ENCODE measurements at places on chromosomes 5 and 9.
A peak's percentile ranks its signal among the peaks of the same experiment; 100 is the strongest.

DNA sequence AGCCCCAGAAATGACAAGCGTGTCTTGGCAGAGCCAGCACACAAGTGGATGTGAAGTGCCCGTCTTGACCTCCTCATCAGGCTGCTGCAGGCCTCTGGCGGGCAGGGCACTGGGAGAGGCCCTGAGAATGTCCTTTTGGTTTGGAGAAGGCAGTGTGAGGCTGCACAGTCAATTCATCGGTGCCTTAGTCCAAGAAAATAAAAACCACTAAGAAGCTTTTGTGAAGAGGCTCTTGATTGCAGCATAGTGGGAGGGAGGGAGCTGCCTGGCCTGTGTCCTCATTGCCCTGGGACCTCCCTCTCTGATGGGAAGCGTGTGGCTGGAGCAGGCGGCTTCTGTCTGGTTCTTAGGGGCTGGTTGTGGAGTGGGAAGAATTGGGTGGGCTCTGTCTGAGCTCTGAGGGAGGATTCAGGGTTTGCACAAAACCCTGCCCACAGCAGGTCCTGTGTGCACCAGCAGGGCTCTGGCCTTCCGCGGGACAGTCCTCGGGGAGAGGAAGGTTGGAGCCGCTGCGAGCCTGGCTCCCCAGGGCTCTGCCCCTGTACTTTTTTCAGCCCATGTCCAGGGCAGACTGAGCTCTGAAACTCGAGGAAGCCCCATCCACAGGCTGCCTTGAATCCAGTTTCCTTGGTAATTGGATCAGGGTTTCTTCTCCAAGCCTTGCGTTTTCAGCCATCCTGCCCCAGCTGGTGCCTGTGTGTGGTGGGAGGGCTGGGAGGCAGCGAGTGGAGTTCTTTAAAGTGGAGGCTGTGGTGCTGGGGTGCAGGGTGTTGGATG is 1.1 kb downstream of the HRCT1 start:
- DNase-seq, result peak; percentile 93

DNA sequence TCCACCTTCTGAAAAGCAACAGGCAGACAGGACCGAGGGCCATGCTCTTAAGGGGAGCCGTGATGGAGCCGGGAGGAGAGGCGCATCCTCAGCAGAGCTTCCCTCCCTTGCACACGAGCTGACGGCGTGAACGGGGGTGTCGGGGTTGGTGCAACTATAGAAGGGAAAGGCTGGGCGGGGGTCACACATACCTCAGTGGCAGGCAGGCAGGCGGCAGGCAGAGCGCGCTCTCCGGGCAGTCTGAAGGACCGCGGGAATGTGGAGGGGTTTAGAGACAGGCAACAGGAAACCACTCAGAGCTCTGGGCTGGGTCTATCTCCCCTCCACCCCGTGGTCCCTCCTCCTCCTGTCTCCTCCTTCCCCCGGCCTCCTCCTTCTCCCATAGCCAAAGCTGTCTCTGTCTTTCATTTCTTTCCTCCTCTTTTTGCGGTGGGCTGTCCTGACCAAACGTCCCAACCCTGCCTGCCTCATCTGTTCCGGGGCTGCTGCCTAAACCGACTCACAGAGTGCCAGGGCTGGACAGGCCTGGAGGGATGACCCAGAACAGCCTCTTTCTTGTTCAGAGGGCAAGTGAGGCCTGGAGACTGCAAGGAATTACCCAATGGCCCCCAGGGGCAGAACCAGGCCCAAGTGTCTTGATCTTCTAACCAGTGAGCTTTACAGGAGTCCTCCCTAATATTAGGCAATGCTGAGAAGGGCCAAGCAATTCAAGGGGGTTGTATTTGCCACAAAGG is at the start of gene SPARC:
SPARC (minus strand) TSS at position 242 of the 734 bp plus-strand sequence. CDS start 10,727 bp downstream, outside the sequence.
- DNase-seq, result peak; percentile 95

GRCh38 chr5:132464156-132464939 is 26.2 kb downstream of the IRF1 start:
- no peak for DNase-seq

DNA sequence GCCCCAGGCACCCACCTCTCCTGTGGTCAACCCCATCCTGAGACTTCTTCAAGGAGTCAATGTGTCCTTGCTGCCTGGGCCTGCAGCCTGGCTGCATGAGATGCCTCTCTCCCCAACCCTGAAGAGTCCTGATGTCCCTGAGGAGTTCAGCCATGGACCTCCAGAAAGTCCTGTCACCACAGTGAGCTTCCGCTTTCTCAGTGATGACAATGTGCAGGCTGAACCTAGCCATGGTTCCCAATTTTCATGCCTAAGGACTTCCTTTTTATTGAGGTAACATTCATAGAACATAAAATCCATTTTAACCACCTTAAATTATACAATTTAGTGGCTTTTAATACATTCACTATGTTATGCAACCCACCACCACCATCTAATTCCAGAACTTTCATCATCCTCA is 29.1 kb downstream of the DAP start:
- no peak for DNase-seq

GRCh38 chr5:35129921-35130485 is 82.3 kb upstream of the AGXT2 start:
- DNase-seq, result peak; percentile 86

DNA sequence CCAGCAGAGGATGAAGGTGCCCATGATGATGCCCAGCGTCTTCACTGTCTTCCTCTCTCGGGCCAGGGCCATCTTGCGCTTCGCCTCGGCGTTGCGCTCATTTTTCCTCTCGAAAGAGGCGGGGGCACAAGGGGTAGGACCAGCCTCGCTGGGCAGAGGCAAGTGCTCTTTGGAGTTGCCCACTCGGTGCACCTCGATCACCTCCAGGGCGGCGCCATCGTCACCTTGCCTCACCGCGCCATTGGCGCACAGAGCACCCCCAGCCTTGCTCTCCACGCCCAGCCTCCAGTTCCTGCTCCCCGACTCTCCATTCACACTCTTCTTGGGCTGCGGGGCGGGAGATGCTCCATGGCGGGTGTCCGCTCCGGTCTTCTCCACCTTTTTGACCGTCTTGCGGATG is 1.6 kb downstream of the HTR1A start:
- no peak for DNase-seq

- DNase-seq, result no peak
These were observed 63.9 kb downstream of the SERINC5 start for GRCh38 chr5:80191991-80192398.

DNA sequence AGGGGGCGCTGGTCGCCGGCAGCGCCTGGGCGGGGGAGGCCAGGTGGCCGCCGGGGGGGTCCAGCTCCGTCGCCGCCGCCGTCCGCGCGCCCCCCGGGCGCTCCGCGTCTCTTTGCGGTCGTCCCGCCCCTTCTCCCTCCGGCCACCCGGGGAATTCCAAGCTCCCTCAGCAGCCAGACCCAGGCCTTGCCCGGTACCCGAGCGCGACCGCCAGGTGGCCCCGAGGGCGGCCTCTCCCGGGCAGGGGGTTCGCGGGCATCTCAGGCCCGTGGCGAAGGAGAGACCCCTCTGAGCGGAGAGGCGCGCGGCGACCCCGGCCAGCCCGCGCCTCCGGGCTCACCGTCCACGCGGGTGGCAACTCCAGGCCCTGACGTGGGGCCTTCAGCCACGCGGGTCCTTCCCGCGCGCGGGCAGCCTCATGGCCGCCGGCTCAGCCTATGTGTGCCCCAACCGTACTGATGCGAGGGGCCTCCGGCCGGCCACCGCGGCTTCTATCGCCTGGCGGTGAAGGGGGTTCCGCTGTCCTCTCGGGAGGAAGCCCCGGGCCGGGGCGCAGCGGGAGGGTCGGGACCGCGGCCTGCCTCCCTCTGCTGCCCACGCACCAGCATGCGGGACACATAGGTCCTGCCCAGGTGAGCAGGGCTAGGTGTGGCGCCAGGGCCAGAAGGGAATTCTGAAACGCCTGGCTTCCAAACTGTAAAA is 529 bp upstream of the NRARP start:
- peak; percentile 84 for DNase-seq

GRCh38 chr9:114138552-114138971 is 16.8 kb upstream of the COL27A1 start:
- DNase-seq, result no peak

GRCh38 chr9:129381481-129381957 is 203.5 kb upstream of the IER5L start:
- DNase-seq, result no peak

DNA sequence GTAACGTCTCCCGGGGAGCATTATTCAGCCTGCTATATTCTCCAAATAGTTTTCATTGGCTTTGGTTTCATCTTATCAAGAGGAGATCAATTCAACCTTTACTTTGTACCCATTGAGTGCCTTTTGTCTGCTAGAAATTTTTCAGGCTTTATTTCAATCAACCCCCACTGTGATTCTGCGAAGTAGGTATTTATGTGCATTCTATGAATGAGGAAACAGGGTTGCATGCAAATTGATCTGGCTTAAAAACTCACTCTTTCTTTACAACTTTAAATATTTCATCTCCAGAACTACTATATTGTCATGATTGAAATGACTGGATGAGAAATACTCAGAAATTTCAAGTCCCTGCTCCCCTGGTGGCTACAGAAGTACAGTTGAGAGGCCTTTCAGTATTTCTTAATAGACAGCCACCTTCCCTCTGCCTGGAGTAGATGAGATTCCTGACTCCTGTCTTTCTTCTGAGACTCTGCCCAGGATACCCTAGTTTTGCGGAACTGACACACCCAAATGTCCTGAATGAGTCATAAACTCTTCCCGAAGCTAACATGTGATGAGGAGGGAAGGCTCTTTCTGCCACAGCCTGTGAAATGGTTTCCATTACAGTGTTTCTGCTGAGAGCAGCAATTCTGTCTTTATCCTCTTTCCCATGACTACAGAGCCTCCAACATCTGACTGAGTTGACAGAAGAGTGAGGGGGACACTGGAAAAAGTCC is 52.6 kb upstream of the TNC start:
- peak; percentile 49 for DNase-seq

DNA sequence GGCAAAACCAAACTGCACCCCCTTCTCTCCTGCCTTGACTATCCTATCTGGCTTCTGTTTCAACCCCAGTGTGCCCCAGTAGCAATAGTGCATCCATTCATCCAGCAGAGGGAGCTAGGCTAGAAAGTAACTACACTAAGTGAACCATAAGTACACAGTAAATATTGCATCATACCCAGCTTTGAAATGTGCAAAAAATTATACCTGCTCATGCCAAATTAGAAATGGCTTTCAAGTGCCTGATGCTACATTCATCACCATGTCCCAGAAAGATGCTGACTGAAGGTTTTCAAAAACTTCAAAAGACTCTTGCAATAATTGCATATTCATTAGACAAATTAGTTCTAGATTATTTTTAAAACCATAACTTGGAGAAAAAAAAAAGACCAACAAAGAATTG is 153.5 kb downstream of the PRELID2 start:
- DNase-seq, result no peak

DNA sequence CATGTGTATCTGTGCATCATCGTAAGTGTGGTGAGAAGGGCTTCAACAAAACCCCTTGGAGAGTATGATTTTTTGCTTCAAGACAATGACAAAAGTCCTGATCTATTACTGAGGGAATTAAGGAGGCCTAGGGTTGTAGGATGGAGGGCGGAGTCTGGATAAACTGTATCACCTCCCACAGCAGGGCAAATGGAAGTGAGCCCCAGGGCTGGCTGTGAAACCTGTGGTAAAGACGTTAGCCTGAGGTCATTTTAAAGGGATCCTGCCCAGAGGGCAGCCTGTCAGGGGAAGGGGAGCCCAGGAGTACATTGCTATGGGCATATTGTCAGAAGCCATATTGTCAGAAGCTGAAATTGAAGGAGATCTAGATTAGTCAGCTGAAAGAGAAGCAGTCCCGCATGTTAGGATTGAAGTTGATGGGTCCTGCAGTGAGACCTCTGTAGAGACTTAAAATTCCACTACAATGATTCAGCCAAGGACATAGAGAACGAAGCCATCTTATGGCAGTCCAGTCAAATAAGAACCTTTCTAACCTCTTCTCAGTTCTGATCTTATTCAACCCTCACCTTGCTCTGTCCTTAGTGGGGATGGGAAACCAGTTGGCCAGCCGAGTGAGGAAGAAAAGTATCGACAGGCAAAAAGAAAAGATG is 26.9 kb downstream of the ADGRV1 start:
- DNase-seq, result no peak

DNA sequence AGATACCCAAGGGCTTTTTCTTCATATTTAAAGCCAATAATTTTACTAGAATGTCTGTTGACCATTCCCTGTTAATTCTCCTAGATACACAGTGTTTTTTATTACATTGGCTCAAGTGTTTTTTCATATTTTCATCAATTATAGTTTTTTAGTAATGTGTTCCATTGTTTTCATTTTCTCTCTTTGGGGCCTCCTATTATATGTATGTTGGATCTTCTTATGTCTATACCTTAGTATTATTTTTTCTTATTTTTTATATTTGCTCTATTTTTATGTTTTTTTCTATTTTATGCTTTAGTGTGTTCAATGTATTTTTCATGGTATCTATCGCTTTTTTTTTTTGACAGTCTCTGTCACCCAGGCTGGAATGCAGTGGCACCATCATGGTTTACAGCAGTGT is 7.5 kb downstream of the KIAA1958 start:
- no peak for DNase-seq

GRCh38 chr5:3912790-3913189 is 317.2 kb downstream of the IRX1 start:
- no peak for DNase-seq

GRCh38 chr9:1353291-1353690 is 303.1 kb downstream of the DMRT2 start:
- DNase-seq, result no peak

GRCh38 chr5:160231783-160232342 is 2.6 kb downstream of the FABP6 start:
- no peak for DNase-seq

DNA sequence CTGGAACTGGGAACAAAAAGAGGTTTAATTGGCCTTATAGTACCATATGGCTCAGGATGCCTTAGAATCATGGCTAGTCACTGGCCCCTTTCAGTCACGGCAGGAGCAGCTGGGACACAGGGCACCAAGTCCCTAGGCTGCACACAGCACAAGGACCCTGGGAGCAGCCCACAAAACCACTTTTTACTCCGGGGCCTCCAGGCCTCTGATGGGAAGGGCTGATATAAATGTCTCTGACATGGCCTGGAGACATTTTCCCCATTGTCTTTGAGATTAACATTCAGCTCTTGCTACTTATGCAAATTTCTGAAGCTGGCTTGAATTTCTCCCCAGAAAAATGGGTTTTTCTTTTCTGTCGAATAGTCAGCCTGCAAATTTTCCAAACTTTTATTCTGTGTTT is 1026.4 kb upstream of the COX7C start:
- DNase-seq, result no peak

GRCh38 chr5:97009212-97009898 is 73.5 kb downstream of the LNPEP start:
- DNase-seq, result no peak

GRCh38 chr5:9623661-9624060 is 6.5 kb downstream of the TAS2R1 start:
- no peak for DNase-seq

All from lower leg skin (tissue), 4 donors.